ENCODE measurements at places on chromosomes 5 and 9. TPM values are rescaled to one million over a fixed set of nuclear protein-coding genes. Genes with fewer than 3 reads are reported as not detected.

The PALM2AKAP2 gene
- 11.0 TPM for polyA plus RNA-seq

The CAMSAP1 gene
- 27.5 TPM for polyA plus RNA-seq

The FAM221B gene
- polyA plus RNA-seq, result 0.40 TPM

GRCh38 chr5:37120270-37120669 is 128.9 kb downstream of the CPLANE1 start:
- DNase-seq, result no peak

DNA sequence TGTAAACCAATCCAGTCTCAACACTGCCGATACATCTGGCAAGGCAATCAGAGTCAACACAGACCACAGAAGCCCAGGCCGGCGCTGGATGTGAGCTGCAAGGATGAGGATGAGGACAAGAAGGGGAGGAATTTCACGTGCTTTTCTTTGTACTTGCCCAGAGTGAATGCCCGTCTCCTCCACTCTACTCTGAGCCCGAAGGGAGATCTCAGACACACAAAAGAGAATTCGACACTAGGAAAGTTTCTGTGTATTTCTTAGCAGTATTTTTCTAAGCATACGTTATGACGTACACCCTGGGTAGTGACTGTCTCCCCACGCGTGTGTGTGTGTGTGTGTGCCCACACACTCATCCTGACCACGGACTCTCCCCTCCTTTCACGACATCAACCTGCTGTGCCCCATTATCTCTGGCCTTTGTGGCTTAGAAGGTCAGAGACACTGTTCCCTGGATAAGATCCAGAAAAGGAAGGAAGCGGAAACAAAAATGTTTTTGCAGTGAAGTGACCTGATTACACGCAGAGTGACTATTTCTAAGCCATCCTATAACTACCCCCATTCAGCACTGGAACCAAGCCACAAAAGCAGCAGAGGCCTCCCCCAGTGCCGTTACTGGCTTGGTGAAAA is 227.3 kb upstream of the DAPK1 start:
- DNase-seq, result peak; percentile 34

DNA sequence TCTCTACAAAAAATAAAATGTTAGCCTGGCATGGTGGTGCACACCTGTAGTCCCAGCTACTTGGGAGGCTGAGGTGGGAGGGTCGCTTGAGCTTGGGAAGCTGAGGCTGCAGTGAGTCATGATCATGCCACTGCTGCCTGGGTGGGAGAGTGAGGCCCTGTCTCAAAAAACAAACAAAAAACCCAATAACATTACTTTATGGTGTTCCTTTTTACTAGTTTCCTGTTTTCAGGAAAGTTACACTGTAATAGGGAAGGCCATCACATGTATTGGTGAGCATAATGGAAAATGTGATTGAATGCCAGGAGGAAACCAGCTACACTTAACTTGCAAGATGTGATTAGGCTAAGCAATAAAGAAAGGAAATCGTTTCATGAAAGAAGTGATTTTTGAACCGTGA is 42.7 kb downstream of the SV2C start:
- no peak for DNase-seq

All from left kidney (tissue), 8 donors.